ENCODE measurements at places on chromosomes 3 and 15.

DNA sequence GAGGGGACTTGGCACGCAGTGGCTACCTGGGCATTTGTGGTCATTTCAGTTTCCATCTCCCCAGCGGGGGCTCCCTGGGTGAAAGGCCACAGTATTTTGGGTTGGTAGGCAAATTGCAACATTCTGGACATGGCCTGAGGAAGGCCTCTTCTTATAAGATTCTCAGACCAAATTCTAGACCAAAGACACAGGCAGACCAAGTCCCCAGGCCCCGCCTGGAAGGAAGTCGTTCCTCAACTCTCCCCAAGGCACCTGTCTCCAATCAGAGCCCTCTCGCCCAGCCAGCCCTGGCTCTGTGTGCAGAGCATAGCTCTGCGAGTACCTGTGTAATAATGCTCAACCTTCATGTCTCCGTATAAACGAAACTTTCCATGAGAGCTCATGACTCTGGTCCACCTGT, 53.1 kb downstream of the GRIP2 start:
- DNase-seq, result no peak

- DNase-seq, result no peak
Measured at GRCh38 chr3:177179281-177180067, 17.8 kb downstream of the TBL1XR1 start.

DNA sequence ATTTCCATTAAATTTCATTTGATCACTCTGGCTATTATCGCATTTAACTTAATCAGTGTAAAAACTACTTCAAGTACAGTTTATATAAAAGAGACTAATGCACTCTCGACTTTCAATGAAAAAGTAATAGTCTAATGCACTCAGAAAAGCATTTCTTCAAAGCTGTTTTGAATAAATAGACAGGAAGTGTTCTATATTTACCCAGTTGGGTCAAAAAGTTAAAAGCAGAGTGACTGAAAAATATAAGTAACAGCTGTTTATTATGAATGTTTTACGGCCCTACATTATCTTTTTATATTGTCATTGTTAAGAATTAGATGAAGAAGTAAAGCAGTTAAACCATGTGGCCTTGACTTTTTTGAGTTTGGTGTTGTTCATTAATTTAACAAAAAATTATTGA, 391.8 kb downstream of the ZPLD1 start:
- DNase-seq, result no peak

DNA sequence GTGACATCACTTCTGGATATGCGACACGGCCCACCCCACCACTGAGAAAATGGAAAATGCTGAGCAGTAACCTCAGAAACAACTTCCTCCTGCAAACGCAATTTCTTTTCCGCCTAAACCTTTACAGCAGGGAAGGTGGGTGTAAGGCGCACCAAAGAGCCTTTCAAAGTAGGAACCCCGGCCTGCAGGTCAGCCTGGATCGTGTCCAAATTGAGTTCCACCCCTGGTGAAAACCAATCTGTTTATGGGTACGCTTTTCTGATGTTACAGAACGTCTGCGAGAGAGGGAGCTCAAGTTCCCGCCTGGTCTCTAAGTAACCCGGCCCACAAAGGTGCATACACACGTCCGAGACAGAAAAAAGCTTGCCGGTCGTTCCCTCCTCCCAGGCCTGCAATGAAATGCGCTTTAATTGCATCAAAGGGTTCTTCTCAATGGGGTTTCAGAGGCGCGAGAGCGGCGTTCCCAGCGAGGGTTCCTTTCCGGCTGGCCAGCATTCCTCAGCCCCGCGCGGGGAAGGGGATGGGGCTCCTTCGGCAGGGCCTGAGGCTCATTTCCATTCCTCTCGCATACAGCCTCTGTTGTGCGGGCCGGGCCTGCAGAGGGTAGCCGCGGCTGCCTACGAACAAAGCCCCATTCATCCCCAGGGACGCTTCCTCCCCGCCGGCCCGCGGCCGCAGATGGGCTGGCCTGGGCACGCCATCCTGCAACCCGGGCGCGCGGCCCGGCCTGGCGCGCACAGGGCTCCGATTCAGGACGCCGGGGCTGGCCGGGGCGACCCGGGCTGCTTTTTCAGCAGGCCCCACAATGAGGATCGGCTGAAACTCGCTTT, 138.1 kb downstream of the TMCO5A start:
- DNase-seq, result peak; percentile 83

Data from sciatic nerve (tissue), 2 donors.